Activated T-helper 17 cell treated with anti-CD3 and anti-CD28 coated beads, Interleukin-2, amount 50 U/mL, for 72 hours (primary cell): ENCODE measurements at places on chromosomes 4 and X.

DNA sequence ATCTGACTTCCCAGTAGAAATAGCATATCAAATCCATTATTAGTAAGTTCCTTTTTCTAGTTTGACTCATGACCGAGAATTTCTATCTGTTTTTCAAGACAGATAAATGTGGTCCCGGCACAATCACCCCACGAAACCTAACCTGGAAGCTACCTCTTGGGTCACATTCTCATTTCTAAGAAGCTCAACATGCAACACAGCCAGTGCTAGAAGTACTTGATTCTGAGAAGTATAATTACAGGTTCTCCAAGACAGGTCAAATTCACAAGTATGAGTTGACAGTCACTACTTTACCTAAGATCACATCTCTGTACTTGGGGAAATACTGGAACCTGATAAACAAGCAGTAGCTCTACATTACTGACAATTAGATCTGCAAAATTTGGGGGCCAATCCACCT lies 54.0 kb upstream of the PLAC1 start:
- ATAC-seq: peak; percentile 59
- no peaks in the 10 kb centered on the region for H3K4me1 ChIP-seq
- no peak overlapping the region for H3K4me3 ChIP-seq
- no peak overlapping the region for H3K27ac ChIP-seq

GRCh38 chr4:99462875-99463464 lies 27.8 kb upstream of the ADH7 start:
- no peak overlapping the region for H3K27ac ChIP-seq
- H3K27me3 ChIP-seq: peaks cover 17% of the 10 kb centered on the region
- H3K4me3 ChIP-seq: no peak overlapping the region

- H3K4me1 ChIP-seq: peaks cover 17% of the 10 kb centered on the region
- H3K27me3 ChIP-seq: peaks cover 21% of the 10 kb centered on the region
- no peak for ATAC-seq
- H3K4me3 ChIP-seq: peak overlapping the region; percentile 96
- H3K27ac ChIP-seq: peak overlapping the region; percentile 80
Observed at GRCh38 chr4:108170631-108171338, 2.1 kb upstream of the LEF1 start.

DNA sequence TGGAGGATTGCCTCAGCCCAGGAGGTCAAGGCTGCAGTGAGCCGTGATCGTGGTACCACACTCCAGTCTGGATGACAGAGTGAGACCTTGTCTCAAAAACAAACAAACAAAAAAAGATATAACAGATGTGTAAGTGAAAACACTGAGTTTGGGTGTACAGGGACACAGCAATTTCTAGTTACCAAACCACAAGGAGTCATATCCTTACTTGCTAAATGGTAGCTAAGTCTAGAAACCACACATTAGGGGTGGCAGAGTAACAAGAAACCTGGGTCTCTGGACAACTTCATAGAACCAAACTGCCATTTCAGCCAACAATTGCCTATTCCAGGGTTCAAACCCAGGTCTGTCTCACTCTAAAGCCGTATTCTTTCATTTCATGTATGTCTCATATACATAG lies 20.8 kb downstream of the PPEF2 start:
- peak; percentile 58 for ATAC-seq
- no peaks in the 10 kb centered on the region for H3K36me3 ChIP-seq
- H3K27me3 ChIP-seq: peaks cover 3% of the 10 kb centered on the region

- H3K27ac ChIP-seq: no peak overlapping the region
- no peaks in the 10 kb centered on the region for H3K4me1 ChIP-seq
- H3K27me3 ChIP-seq: peaks cover 19% of the 10 kb centered on the region
- no peaks in the 10 kb centered on the region for H3K36me3 ChIP-seq
Observed at GRCh38 chr4:8577972-8578371, 2.2 kb upstream of the GPR78 start.

DNA sequence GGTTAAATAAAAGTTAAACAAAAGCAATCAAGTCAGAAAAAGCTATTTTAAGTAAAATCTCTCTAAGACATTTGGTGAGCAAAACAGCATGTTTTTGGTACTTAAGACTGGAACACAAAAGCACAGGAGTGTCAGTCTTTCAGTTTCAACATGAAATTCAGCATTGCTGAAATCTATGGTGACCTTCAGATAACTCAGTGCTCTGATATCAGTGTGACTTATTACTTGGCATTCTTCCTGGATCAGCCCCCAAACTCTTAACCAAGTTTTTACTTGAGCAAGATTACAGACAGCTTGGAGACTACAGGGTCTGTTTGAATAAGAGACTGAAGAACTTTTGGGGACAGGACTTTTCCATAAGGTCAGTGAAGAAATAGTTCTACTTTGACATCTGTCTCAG lies 437.2 kb downstream of the RAPGEF2 start:
- ATAC-seq: no peak
- no peak overlapping the region for H3K4me3 ChIP-seq
- no peaks in the 10 kb centered on the region for H3K4me1 ChIP-seq
- peaks cover 7% of the 10 kb centered on the region for H3K27me3 ChIP-seq
- H3K27ac ChIP-seq: no peak overlapping the region

DNA sequence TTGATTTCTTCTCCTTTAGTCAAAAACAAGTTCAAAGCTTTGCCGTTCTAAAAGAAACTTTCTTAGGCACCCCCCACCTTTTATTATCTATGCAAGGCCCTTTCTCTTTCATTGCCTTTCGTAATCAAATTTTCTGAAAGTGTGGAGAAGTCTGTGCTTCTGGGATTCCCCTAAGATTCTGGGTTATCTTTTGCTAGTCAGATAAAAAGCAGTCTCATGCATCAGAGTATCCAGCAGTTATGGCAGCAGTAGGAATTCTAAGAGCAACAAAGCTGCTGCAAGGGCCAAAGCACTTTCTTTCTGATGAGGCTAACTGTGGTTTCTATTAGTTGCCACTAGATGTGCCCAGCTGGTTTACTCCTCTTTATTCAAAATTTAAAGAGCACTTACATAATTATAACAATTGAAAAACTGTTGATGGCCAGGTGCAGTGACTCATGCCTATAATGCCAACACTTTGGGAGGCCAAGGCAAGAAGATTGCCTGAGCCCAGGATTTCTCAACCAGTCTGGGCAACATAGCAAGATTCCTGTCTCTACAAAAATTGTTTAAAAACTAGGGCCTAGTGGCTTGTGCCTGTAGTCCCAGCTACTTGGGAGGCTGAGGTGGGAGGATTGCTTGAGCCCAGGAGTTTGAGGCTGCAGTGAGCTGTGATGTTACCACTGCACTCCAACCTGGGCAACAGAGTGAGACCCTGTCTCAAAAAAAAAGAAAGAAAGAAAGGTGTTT lies 296.2 kb downstream of the PAPSS1 start:
- no peaks in the 10 kb centered on the region for H3K27me3 ChIP-seq
- H3K36me3 ChIP-seq: no peaks in the 10 kb centered on the region
- no peak for ATAC-seq
- H3K27ac ChIP-seq: no peak overlapping the region

DNA sequence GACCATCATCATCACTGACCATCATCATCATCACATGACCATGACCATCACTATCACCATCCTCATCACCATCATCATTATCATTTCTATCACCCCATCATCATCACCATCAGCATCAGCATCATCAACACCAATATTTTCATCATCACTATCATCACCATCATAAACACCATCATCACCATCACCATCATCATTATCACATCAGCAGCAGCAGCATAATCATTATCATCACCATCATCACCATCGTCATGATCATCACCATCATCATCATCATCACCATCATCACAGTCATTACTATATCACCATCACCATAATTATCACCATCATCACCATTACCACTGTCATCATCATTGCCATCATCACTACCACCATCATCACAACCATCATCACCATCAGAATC lies 117.6 kb downstream of the DHRSX start:
- H3K4me1 ChIP-seq: no peaks in the 10 kb centered on the region
- no peak for ATAC-seq
- H3K27me3 ChIP-seq: no peaks in the 10 kb centered on the region
- H3K36me3 ChIP-seq: peaks cover 3% of the 10 kb centered on the region
- H3K27ac ChIP-seq: no peak overlapping the region
- no peak overlapping the region for H3K4me3 ChIP-seq

GRCh38 chrX:13103188-13103913 lies 58.9 kb upstream of the FAM9C start:
- no peaks in the 10 kb centered on the region for H3K27me3 ChIP-seq
- H3K27ac ChIP-seq: no peak overlapping the region
- no peaks in the 10 kb centered on the region for H3K36me3 ChIP-seq
- peaks cover 30% of the 10 kb centered on the region for H3K4me1 ChIP-seq

DNA sequence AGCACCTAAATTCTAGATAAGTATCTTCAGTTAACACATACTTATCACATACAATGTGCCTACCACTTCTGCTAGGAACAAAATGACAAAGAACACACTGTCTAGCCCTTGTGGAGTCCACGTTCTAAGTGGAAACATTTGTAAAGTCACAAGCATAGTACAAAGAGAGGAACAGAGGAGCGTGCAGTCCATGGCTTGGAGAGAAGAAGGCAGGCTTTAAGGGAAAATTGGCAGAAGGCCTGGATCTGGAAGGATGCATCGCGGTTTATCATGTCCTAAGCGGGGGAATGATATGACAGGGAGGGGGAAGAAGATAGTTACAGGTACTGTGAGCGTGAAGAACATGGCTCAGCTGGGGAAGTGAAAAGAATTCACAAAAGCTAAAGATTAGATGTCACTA lies 218.0 kb downstream of the PRDM5 start:
- no peaks in the 10 kb centered on the region for H3K36me3 ChIP-seq
- no peaks in the 10 kb centered on the region for H3K4me1 ChIP-seq
- peaks cover 27% of the 10 kb centered on the region for H3K27me3 ChIP-seq
- ATAC-seq: no peak
- no peak overlapping the region for H3K4me3 ChIP-seq

- no peak for ATAC-seq
- H3K4me3 ChIP-seq: no peak overlapping the region
- peaks cover 13% of the 10 kb centered on the region for H3K27me3 ChIP-seq
- no peaks in the 10 kb centered on the region for H3K36me3 ChIP-seq
- no peak overlapping the region for H3K27ac ChIP-seq
Observed at GRCh38 chrX:111020283-111020682, 75.7 kb upstream of the PAK3 start.

DNA sequence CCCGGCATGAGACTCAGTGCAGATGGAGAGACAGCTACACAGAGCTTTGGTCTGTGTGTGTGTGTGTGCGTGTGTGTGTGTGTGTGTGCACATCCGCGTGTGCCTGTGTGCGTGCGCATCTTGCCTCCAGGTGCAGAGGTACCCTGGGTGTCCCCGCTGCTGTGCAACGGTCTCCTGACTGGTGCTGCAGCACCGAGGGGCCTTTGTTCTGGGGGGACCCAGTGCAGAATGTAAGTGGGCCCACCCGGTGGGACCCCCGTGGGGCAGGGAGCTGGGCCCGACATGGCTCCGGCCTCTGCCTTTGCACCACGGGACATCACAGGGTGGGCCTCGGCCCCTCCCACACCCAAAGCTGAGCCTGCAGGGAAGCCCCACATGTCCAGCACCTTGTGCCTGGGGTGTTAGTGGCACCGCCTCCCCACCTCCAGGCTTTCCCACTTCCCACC lies 14.3 kb downstream of the FGFR3 start:
- no peak for ATAC-seq
- no peaks in the 10 kb centered on the region for H3K4me1 ChIP-seq
- no peaks in the 10 kb centered on the region for H3K36me3 ChIP-seq
- no peaks in the 10 kb centered on the region for H3K27me3 ChIP-seq

GRCh38 chr4:39908284-39908683 lies 69.4 kb downstream of the PDS5A start:
- H3K36me3 ChIP-seq: peaks cover 93% of the 10 kb centered on the region
- H3K27ac ChIP-seq: no peak overlapping the region
- H3K4me1 ChIP-seq: peaks cover 6% of the 10 kb centered on the region
- ATAC-seq: no peak
- no peaks in the 10 kb centered on the region for H3K27me3 ChIP-seq
- no peak overlapping the region for H3K4me3 ChIP-seq

- no peak for ATAC-seq
- peaks cover 3% of the 10 kb centered on the region for H3K27me3 ChIP-seq
- no peak overlapping the region for H3K4me3 ChIP-seq
- H3K36me3 ChIP-seq: no peaks in the 10 kb centered on the region
- no peaks in the 10 kb centered on the region for H3K4me1 ChIP-seq
- H3K27ac ChIP-seq: no peak overlapping the region
Observed at GRCh38 chrX:133668225-133668931, 253.1 kb upstream of the GPC4 start.

DNA sequence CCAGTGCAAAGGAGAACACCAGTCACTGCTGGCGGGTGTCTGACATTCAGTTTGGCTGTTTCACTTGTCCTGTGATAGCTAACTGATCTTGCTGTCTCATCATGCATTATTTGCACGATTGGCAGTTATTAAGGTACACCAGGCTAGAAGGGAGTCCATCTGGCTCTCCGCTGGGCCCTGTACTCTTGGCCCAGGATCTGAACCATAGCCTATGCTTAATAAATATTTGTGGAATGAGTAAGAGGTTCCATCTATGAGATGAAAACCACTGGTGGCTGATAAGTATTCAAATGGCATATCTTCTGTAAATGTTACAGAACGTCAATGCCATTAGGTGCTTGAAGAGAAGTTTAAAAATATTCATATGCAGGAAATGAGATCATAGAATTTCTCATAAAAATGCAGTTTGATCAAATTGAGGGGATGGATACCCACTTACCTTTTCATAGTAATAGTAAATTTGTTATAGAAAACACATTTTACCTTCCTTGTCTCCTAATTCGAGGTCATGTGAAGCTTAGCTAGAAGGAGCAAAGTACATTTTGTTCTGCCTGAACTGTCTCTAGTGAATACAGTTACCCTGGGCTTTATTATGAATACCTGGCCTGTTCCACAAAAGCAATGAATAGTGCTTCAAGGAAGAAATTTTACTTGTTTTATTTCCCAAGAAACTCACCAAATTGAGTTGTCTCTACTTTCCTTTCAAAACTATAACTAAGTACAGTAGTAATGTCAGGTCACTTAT lies 213.5 kb downstream of the CBR4 start:
- no peak overlapping the region for H3K27ac ChIP-seq
- no peaks in the 10 kb centered on the region for H3K36me3 ChIP-seq
- ATAC-seq: no peak
- H3K4me3 ChIP-seq: no peak overlapping the region
- H3K4me1 ChIP-seq: no peaks in the 10 kb centered on the region

- H3K36me3 ChIP-seq: no peaks in the 10 kb centered on the region
- ATAC-seq: no peak
- H3K4me3 ChIP-seq: no peak overlapping the region
- H3K27me3 ChIP-seq: no peaks in the 10 kb centered on the region
- no peaks in the 10 kb centered on the region for H3K4me1 ChIP-seq
Observed at GRCh38 chr4:136599890-136600289, 932.4 kb downstream of the PCDH18 start.

DNA sequence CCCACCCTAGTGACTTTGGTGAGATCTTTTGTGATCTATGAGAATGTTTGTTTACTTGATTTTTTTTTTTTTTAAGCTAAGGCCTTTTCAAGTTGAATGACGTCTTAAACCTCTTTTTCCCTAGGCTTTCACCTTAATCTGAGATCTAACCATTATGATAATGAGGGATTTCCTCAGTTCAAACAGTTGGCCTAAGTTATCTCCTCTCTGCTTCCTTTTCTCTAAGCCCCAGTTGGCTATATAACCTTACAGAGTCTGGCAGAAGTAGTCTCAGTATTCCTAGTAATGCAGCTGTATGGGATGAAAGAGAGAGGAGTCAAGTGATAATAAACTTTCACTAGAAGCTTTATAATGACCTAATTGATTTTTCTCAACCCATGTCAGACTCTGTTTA lies 99.0 kb downstream of the STIM2 start:
- peaks cover 29% of the 10 kb centered on the region for H3K36me3 ChIP-seq
- ATAC-seq: peak; percentile 38
- no peaks in the 10 kb centered on the region for H3K27me3 ChIP-seq
- peaks cover 30% of the 10 kb centered on the region for H3K4me1 ChIP-seq

GRCh38 chr4:128277856-128278255 lies 9.8 kb downstream of the PGRMC2 start:
- peaks cover 13% of the 10 kb centered on the region for H3K4me1 ChIP-seq
- no peaks in the 10 kb centered on the region for H3K27me3 ChIP-seq
- no peak overlapping the region for H3K27ac ChIP-seq
- no peak for ATAC-seq
